ENCODE measurements at places on chromosomes 16 and 17. TPM values are rescaled to one million over a fixed set of nuclear protein-coding genes. Genes with fewer than 3 reads are reported as not detected.

Gene MIF4GD
- total RNA-seq: 23.2 TPM

Gene NGFR
- 3.2 TPM for total RNA-seq

Gene PYY
- total RNA-seq: not detected

Gene RGS9
- 1.8 TPM for total RNA-seq

Data from airway epithelial cell (primary cell).